ENCODE measurements at places on chromosomes 12 and 14. TPM values are rescaled to one million over a fixed set of nuclear protein-coding genes. Genes with fewer than 3 reads are reported as not detected.

DNA sequence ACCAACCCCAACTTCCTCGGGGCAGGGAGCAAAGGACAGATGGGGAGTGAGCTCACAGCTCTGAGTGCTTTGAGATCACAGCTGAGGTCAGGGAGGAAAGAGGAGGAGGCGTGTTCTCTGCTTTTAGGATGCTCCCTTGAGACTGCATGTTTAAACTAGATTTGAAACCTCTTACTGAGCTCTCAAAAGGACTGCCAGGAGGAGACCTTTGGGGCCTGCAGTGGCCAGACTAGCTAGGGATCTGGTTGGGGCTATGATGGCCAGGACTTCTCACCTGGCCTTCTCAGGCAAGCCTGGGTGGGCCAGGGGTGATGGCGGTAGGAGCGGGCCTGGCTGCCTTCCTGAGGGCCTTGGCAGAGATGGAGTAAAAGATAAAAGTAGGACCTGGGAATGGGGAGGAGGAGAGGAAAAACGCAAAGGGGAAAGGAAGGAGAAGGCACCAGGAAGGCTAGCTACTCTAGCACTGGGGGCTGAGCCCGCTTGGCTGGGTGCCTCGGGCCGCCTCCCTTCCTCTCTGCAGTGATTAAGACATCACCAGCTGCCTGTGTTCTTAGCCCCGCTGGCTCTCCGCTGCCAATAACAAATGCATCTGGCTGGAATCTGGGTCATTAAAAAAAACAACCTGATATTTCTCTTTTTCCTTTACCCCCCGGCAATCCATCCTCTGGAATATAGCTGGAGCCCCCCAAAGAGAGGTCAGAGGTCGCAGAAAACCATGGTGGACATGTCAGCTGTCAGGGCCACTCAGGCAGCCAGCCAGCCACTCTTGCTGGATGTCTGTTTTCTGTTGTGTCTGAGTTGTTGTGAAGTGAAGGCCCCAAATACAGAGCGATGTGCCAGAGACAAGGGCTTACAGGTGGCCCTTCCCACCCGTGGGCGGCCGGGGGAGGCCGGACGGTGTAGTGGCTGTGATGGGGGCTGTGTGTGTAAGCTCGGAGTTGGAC, 141.3 kb downstream of the TSPAN9 start:
- no peak for DNase-seq

GRCh38 chr12:106739318-106739717, 35.2 kb upstream of the RIC8B start:
- no peak for DNase-seq

DNA sequence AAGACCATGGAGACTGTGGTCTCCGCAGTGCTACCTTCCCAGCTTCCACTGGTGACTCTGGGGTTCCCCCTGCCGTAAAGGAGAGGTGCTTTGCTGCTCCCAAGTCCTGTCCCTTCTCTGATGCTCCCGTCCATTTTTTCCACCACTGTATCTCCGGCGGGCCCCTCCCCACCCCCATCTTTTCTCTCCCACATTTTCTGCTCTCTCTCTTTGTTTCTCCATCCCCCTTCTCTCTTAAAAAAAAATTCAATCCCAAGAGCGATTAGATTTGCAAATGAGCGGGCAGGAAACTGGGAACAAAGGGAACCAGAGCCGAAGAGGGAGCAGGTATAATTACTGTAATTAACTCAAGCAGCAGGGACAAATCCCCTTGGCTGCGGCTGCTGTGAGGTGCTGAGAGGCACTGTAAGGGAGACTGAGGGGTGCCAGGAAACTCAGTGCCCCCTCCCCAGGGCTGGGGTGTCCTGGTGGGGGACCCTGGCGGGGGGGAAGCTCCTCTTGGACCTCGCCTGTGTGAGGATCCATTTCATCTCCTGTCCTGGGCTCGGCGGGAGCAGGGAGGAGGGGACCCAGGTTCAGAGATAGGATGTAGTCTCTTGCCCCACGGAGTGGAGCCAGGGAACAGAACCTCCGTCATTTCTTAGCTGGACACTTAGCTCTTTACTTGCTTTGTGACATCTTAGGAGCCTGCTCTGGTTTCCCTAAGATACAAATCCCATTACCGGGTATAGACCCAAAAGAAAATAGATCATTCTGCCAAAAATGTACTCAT, 140.4 kb upstream of the NRXN3 start:
- peak; percentile 1 for DNase-seq

DNA sequence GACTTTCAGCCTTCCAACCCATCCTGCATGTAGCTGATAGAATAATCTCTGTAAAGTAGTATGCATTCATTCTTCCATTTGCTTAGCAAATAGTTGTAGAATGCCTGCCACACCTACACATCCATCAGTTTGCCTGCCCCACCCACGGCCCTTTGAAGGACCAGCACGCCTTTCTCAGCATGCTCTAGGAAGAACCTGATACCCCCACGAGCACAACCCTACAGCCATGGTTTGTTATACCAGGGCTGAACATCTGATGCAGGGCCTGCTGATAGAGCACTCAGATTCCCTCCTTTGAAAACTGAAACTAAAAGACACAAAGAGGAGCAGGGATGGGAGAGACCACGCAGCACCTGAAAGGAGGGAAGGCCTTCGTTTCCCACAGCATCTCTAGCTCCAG, 205.1 kb downstream of the ANO2 start:
- DNase-seq = no peak

DNA sequence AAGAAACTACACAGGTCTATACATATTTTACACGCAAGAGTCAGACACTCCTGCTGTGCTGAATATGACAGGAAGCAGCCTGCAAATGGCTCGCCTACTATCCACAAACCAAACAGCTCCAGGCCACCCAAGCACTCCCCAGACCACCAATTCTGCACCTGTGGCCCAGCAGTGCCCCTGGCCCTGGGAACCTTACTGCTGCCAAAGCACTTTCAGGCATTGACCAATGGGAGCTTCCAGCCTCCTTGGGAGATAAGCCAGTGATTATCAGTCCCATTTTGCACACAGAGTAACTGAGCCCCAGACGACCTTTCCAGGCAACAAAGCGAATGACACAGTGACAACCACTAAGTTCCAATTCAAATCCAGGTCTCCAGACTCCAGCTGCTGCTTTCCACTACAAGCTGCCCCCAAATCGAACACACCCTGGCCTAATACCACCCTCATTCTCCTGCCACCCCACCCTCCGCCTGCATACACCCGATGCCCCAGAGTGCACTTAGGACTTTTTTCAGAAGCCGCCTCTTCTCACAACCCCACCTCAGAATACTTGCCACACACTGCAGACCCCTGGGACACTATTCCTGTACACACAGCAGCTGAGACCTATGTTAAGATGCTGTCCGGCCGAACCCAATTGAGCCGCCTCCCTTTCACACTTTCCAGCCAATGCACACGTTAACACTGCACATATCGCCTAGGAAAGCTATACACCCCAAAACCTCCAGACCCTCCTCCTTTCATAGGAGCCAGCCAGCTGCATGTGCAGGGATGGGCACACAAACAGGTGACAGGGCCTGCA, 126.1 kb upstream of the PRMT8 start:
- no peak for DNase-seq

Gene KRT6C
- not detected for polyA plus RNA-seq

Gene MYH7
- 0.40 TPM for polyA plus RNA-seq

Gene TSPAN8
- polyA plus RNA-seq = 26.5 TPM

GRCh38 chr12:114638790-114639435, 45.1 kb downstream of the TBX3 start:
- no peak for DNase-seq

DNA sequence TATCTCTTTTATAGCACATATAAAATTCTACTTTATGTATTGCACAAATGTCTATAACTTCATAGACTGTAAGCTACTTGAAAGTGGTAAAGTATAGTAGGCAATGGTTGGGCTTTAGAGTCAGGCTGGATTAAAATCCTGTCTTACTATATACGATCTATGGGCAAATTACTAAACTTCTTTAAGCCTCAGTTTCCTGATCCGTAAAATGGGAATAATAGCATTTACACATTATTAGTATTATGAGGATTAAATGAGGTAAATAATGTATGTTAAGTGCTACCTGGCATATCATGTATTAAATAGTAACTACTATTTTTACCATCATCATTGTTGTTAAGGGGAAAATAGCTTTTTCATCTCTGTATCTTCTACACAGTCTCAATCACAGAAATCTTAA, 14.4 kb downstream of the POLE2 start:
- no peak for DNase-seq

DNA sequence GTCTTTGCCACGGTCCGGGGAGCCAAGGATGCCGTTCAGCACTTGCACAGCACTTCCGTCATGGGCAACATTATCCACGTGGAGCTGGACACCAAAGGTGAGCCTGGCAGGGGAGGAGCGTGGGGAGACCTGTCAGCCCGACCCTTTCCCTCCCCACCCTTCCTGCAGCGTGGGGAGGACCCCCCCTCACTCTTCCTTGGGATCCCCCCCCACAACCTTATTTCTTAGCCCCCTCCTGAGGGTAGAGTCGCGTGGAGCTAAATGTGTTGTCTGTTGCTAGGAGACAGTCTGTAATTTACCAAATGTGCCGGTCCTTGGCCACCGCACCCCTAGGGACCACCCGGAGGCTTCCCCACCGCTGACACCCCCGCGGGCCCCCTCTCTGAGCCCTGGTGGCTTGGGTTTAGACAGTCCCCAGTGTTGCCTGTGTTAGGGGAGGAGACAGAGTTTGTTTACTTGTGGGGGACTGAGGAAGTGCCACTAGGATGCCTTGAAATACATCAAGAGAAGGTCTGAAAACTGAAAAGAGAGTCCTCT, 2.3 kb downstream of the SETD1B start:
- no peak for DNase-seq

DNA sequence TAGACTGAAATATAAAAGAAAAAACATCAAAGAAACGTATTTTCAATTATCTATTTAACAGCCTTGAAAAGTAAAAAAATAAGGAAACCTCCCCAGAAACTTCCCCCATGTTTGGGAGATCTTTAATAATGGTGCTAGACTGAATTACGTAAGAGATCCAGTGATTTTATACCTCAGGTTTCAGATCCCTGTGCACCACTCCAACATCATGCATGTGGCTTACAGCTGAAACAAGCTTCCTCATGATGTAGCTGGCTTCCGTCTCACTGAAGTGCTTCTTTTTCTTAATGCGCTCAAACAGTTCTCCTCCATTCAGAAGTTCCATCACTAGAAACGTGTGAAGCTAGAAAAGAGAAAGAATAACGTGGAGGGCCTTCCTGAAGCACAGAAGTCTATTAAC, 78.0 kb upstream of the TTC7B start:
- no peak for DNase-seq

Gene GZMB
- not detected for polyA plus RNA-seq

- DNase-seq = no peak
These were observed 335.0 kb downstream of the BCL11B start for GRCh38 chr14:98937021-98937420.

GRCh38 chr14:88470542-88471440, 84.0 kb downstream of the PTPN21 start:
- DNase-seq = no peak

Measured in renal pelvis (tissue), 12 donors.